ENCODE measurements at places on chromosomes 5 and 9. TPM values are rescaled to one million over a fixed set of nuclear protein-coding genes. Genes with fewer than 3 reads are reported as not detected.

DNA sequence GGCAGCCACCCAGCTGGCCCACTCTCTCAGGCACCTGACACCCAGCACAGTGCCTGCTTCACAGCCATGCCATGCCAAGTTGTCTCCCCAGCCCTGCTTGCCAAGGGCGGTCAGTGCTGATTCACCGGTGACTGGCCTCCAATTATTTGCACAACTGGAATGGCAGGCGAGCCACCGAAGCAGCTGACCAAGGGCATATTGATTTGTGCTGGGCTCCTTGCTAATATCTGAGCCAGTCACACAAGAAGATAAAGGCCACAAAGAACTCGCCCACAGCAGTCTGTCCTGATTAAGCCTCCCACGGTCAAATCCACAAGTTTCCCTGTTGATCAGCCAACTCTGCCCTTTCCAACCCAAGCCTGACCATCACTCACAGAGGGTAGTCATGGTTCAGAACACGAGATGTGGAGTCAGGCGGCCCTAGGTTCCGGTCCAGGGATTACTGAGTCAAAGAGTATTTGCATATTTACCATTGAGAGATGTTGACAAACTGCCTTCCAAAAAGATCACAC is 6.4 kb upstream of the EEIG1 start:
- DNase-seq: no peak

DNA sequence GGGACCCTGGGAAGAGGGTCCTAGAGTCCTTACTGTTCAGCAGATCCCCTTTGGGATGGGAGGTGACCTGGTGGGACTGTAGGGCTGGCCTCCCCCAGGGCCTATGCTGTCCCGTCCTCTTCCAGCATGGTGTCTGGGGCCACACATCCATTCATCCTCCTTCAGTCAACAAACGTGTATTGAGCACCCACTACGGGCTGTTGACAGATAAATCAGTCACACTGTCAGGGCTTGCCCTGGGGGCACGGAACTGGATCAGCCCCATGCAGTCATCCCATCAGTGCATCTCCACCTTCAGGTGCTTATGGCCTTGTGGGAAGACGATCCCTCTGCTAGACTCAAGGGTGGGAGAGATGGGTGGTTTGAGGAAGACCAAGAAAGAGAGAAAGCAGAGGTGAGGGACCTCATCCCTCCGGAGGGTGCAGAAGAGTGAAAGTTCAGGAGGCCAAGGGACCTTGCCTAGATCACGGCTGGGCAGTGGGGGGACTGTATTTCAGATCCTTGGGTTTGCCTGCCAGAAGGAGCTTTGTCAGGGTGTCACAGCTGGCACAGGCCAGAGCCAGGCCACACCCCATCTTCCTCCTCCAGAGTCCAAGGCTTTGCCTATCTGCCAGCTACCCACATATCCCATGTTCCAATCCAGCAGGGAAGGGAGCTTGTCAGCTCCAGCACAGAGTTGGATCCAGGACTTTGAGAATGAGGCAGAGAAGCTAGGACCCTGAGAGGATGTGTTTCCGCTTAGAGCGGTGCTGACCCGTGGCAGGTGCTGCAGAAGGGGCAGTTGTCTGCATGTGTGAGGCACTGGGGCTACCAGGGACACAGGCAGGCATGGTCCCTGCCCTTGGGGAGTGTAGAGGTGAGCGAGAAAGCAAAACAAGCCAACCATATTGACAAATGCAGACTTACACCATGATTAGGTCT is 30.5 kb downstream of the COL27A1 start:
- DNase-seq: no peak

DNA sequence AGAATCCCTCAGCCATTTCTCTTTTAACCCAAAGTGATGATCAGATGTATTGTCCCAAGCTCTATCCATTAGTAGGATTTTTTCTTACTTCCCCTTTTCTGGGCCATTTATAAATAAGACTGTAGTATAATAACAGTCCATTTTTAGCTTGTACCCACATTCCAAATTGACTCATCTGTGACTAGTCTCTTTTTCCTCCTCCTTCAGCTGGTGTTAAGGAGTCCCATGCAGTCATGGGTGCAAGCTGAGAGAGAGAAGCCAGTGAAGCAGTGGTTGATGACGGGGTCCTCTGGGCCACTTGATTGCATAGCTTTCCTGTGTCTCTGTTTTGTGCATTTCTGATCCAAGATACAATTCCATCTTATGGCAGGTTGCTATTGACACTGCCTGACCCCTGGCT is 476.0 kb upstream of the CD180 start:
- no peak for DNase-seq

GRCh38 chr9:17631396-17631795 is 52.5 kb downstream of the SH3GL2 start:
- DNase-seq: no peak

The PRRT1B gene
- polyA plus RNA-seq: 1.2 TPM

The FAM221B gene
- 0.40 TPM for polyA plus RNA-seq
